DMS153 (cell line): ENCODE measurements at places on chromosomes 3 and 15.

DNA sequence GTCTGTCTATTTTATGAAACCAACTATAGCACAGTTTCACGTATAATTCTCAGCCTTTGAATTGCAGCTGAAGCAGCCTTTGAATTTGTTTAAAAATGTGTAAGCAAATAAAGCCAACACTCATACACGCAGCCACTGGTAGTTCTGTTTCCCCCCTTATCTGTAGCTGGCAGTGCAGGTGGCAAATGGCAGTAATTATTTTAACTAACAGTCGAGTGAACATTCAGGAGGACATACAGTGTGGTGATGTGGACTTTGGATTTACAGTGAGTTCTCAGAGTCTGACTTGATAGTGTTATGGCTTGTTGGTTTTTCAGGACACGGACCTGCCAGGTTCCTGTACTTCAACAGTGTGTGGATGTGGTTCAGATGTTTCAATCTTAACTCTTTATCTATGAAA is 64.0 kb upstream of the SKOR1 start:
- DNase-seq, result no peak

- DNase-seq, result no peak
These were observed 17.8 kb upstream of the ZFYVE19 start for GRCh38 chr15:40789119-40789518.

DNA sequence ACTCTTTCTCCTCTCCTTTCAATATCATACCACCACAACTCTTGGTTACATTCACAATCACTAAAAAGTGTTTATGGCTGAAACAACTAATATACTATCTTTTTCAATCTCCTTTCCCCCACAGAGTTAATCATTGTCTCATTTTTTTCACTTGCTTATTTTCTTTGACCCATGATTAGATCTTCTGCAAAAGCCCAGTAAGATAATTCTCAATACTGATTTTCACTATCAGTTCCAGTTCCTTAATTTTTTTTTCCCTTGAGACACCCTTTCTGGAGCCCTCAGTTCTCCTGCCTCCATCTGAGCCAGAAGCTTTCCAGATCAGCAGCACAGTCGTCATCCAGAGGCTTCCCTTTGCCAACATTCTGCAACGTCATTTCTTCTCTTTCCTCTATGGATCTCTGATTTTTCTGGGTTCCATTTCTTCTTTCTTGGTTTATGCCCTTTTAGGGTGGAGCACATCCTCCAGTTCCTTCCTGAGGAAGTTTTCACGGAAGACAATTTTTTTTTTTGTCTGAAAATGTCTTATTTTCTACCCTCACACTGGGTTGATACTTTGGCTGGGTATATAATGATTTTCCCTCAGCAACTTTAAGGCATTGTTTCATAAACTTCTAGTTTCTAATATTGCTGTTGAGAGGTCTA is 88.7 kb upstream of the C15orf39 start:
- DNase-seq, result no peak

DNA sequence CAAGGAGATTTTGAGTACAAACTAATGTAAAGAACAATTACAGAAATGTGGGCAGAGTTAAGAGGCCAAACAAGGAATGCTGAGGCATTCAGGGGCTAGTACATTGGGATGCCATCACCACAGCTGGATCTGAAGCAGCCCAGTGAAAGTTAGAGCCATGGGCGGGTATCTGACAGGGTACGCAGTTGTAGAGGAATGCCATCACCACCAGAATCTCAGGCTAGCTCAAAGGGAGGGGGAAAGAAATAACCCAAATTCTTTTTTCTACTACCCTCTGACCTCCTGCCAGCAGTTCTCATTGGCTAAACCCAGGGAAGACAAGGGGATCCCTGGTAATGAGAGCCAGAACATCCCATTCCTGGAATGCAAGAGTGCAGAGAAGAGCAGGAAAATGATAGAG is 9.0 kb upstream of the TSC22D2 start:
- DNase-seq, result no peak

- DNase-seq, result no peak
These were observed 449.5 kb downstream of the SHQ1 start for GRCh38 chr3:72398781-72399180.
